ENCODE measurements at places on chromosomes 3 and 15.

DNA sequence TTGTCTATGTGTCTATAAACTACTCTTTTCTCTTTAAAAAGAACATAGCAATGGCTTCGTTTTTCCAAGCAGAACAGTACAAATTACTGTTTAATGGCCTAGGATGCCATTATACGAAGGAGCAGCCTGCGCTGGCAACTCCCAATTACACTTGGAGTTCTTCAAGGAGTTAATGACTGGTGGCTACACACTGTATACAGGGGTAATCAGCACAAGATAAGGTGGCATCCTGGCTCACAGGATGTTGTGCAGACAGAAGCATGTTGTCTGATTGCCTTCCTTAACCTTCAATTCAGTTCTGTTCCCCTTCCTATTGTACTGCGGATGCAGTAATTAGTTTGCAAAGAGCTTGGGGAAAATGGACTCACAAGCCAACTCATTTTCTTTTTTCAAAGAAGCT is 250.7 kb upstream of the ROBO2 start:
- no peak for DNase-seq

DNA sequence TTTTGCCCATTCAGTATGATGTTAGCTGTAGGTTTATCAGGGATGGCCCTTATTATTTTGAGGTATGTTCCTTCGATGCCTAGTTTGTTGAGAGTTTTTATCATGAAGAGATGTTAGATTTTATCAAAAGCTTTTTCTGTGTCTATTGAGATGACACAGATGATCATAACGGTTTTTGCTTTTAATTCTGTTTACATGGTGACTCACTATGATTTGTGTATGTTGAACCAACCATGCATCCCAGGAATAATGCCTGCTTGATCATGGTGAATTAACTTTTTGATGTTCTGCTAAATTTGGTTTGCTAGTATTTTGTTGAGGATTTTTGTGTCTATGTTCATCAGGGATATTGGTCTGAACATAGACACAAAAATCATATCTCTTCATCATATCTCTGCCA is 8.3 kb downstream of the GPR156 start:
- DNase-seq = no peak

DNA sequence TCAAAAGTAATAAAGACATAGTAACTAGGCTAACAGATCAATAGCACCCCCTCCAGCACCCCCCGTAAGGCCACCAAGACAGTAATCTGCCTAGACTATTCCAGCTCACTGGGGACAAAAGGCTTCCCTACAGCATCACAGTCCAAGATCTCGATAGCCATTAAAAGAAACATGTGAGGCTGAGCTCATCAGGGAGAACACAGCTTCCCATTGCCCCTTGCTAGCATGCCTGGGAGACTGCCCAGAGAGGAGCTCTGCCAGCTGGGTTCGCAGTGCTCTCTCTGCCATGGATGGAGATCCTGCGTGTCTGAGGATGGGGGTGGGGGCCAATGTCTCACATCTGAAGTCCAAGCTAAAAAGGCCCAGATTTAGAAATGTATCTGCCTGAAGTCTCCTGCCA is 17.8 kb downstream of the LRIG1 start:
- DNase-seq = no peak

DNA sequence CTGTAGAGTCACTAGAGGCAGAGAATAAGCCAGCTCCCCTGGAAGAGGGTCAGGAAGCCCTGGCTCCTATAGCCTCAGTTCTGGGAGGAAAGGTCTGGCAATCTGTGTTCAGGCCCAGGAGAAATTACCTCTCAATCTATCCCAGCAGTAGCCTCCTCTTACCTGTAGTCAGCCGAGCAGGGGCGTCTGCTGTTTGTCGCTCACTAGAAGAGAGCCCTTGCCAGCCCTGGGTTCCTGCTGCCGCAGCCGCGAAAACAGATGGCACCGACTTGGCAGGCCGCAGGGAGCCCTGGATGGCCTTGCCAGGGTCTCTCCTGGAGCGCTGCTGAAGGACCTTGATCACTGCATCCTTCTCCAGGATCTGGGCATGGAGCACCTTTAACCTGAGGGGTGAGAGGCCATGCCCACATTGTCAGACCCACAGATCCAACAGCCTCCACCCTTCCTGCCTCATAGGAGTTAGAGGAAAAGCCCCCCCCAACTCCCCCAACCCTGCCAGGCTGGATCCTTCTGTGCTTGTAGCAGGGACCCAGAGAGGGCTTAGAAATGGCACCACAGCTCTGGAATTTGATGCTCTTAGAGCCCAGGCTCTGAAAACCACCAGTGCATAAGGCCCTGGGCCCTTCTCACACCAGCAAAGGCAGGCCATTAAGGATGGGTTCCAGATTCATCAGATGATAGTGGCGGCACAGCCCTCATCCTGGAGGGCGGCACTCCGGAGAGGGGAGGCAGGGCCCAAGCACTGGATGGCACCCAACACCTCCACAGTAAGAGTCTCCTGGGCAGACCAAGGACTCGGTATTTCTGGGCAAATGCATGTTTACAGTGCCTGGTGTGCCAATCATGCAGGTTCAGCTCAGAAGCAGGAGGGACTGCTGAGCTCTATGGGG is 14.9 kb downstream of the AMOTL2 start:
- no peak for DNase-seq

GRCh38 chr3:195140816-195141793 is 129.9 kb downstream of the XXYLT1 start:
- no peak for DNase-seq

DNA sequence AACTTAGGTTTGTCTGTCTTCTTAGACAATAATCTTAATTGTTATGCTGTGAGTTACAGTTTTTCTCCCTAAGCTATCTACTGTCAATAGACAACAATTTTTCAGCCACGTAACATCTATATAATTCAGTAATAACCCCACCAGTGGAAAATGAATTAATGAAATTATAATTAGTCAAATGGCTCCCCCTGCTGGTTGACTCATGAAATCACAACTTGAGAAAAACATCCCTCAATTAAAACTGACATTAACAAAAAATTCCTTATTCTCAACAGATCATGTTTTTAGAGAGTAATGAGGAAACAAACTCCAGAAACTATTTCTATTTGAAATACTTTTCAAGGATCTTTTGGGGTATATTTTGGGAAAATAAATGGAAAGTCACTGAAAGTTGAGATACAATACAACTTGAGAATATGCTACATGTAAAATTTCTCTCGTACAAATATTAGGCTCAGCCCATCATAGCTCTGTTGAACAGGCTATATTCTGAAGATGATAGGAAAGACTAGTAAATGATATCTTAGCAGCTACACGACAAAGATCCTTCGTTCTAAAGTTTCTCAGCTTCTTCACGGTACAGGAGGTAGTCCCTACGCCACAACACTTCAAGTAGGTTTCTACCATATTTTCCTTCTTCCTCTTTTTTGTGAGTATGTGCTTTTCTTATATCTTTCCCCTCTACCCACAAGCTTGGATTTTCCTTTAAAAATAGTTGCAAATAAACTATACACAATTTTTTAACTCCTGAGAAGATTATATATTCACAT is 20.7 kb downstream of the PPP1R2 start:
- DNase-seq = peak; percentile 54

DNA sequence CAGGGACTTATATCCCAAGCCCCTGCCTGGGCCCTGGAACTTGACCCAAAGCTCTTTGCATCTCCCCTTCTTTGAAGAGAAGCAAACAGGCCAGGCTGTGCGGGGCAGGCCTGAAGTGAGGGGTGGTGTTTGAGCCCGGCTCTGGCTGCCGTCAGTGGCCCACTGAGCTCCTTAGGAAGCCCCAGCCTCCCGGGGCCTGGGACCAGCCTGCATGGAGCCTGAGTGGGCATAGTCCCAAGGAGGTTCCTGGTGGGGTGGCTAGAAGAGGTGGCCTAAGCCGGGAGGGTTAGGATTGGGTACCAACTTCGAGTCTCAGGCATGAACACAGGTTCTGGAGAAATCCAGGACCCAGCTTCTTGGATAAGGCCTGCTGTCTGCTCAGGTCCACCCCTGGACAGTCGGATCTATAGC is 6.4 kb downstream of the TMIE start:
- DNase-seq = no peak

- no peak for DNase-seq
Measured at GRCh38 chr3:177126015-177126773, 71.1 kb downstream of the TBL1XR1 start.

GRCh38 chr3:111936191-111936841 is 42.5 kb upstream of the ABHD10 start:
- DNase-seq = no peak

DNA sequence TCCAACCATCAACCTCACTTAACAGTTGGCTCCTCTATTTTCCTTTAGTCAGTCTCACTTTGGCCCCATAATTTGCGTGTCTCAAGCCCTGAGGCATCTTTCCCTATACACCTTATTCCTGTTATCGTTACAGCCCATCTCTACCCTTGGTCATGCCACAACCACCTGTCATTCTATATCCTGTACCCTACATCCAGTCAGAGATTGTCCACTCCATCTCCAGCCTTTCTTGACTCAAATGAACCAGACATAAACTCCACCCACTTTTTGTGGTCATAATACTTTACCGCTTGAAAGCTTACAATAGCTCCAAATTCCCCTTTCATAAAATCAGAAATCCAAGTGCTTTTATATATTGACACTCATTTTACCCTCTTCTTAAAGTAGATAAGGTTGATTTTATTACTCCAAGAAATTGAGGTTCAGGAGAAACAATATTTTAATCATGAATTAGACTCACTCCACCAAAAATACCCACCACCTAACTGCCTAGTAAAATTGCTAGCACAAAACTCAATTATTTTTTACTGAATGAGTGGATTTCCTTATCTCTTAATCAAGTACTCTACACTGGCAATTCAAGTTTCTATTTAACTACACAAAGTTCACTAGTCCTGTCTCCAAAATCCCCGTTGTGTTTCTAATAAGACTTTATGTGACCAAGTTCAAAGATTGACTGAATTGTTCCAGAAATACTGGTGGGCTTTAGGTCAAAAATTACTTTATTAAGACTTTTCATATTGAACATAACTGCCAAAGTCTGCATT is 9.1 kb downstream of the CCR4 start:
- DNase-seq = no peak

GRCh38 chr3:111033470-111034050 is 38.1 kb upstream of the NECTIN3 start:
- no peak for DNase-seq

GRCh38 chr3:69723389-69723788 is 15.9 kb upstream of the MITF start:
- DNase-seq = no peak

GRCh38 chr15:74337607-74338211 is 29.7 kb downstream of the CYP11A1 start:
- no peak for DNase-seq

DNA sequence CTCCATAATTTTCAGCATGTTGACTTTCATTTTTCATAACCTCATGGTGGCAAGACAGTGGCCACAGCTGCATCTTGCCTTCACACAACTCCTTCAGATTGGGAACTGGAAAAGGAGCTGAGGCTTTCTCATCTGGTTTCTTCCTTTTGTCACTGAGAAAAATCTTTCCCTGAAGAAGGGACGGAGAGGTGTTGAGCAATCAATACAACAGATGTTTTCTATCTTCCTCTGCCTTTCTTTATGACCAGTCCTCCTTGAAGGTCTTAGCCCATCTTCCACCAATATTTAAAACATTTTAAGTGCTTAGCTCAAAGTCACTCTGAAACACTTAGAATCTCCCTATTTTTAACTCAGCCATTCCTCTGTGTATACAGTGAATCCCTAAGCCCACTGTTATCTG is 11.9 kb downstream of the ZNF660 start:
- no peak for DNase-seq

DNA sequence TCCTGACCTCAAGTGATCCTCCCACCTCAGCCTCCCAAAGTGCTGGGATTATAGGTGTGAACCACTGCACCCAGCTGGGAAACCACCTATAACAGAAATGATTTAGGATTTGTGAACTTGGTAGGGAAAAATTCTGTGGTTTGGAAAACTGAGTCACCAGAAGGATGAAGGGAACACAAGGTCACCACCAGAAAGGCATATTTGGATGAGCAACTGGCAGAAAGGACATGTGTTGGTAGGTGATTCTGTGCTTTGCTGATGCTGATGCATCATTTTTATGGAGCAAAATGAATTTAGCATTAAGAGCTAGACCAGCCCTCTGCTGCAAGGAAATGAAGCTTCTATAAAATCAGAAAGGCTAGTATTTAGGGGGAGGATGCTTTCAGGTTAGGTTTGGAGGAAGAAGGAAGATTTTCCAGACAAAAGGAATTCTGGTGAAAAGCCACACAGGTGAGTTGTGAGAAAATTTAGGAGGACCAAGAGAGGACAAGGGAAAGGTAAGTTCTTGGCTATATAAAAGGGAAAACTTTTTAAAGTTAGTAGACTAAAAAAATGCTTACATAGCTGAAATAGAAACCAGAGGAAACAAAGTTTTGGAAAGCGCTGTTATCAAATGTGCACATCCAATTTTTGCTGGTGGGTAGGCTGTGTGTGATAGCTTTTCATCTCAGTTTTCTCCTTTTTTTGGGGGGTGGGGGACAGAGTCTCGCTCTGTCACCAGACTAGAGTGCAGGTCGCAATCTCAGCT is 3.6 kb downstream of the PXK start:
- no peak for DNase-seq

DNA sequence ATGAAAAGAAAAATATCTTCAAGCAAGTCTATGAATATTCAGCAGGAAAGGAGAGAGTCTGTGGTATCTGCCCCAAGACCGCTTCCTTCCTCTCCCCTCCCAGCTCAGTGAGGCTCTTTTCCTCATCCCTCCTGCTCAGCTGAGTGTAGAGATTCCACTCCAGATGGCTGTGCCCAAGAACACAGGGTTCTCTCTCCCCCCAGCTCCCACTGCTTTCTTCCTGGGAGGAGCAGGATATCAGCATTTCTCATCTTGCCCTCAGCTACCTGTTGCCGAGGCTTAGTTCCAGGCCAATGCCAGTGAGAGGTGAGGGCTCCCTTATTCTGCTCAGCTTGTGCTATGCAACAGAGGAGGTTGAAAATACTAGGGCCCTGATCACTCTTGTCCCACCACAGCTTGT is 211.9 kb downstream of the SV2B start:
- DNase-seq = no peak

DNA sequence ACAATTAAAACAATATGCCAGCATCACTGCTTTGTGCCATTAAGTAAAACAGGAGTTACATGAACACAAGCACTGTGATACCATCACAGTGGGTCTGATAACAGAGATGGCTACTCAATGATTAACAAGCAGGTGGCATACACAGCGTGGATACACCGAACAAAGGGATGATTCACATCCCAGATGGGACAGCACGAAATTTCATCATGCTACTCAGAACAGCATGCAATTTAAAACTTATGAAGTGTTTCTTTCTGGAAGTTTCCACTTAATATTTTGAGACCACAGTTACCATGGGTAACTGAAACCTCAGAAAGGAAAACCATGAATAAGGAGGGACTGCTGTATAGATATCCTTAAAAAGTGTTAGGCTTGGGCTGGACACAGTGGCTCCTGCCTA is 44.5 kb downstream of the SLC24A1 start:
- DNase-seq = no peak

DNA sequence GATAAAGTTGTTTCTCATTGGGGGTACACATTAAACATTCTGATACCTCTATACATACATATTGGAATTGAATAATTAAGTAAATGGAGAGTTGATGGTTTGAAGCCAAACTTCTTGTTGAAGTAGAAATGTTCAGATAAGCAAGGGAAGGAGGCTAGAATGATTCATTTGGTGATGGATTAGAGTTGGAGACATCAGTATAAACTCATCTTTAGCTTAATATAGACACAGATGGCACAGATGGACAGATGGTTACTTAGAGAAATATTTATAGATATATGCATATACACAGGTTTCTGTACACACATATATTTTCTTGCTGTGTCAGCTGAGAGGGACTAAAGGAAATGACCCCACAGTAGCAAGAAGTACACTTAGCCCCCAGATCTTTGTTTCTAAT is 69.5 kb downstream of the LRRC49 start:
- no peak for DNase-seq

All from GM10248 (cell line).